ENCODE measurements at places on chromosomes 7 and 10.

GRCh38 chr10:11684717-11685645 lies 57.2 kb upstream of the ECHDC3 start:
- DNase-seq = peak; percentile 34

GRCh38 chr7:155918720-155919390 lies 106.6 kb upstream of the SHH start:
- DNase-seq = no peak

- no peak for DNase-seq
These were observed 205.2 kb upstream of the SHH start for GRCh38 chr7:156017431-156017830.

DNA sequence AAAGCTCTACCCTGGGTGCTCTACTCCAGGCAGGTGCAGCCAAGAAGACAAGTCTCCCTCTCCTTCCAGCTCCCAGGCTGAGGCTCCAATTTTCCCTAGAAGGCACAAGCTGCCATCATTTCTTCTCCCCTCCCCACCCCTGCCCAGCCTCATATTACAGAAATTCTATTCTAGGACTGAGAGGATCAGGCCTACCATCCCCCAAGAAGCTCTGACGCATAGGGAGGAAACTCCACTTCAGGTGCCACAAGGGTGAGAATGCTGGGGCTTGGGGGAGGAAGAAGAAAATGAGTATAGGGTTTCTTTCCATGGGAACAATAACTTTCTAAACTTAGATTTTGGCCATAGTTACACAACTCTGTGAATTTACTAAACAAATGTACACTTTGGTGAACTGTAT lies 35.3 kb downstream of the FEZF1 start:
- no peak for DNase-seq

GRCh38 chr10:80814147-80814652 lies 276.5 kb downstream of the SH2D4B start:
- DNase-seq = no peak

- no peak for DNase-seq
These were observed 65.7 kb downstream of the ORC5 start for GRCh38 chr7:104142147-104142546.

GRCh38 chr10:110324201-110324804 lies 19.6 kb upstream of the SMNDC1 start:
- DNase-seq = no peak

GRCh38 chr7:6613706-6614105 lies 1.7 kb upstream of the ZNF853 start:
- no peak for DNase-seq

DNA sequence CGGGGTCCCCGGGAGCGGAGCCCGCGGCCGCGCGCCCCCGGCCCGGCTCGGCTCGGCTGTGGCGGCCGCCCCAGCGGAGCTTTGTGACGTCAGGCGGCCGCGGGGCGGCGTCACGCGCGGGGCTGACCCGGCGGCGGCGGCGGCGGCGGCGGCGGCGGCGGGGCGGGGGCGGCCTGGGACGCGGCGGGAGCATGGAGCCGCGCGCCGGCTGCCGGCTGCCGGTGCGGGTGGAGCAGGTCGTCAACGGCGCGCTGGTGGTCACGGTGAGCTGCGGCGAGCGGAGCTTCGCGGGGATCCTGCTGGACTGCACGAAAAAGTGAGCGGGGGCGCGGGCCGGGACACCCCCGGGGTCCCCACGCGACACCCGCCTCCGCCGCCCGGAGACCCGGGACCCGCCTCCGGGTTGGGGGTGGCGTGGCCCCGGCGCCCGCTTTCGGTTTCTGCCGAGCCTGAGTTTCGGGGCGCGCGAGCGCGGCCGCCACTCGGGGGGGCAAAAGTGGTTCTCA lies at the start of gene PWWP2B:
Gene PWWP2B (plus strand): TSS at position 165 of the 506 bp plus-strand sequence. CDS start 27 bp downstream, at position 192.
- peak; percentile 54 for DNase-seq

DNA sequence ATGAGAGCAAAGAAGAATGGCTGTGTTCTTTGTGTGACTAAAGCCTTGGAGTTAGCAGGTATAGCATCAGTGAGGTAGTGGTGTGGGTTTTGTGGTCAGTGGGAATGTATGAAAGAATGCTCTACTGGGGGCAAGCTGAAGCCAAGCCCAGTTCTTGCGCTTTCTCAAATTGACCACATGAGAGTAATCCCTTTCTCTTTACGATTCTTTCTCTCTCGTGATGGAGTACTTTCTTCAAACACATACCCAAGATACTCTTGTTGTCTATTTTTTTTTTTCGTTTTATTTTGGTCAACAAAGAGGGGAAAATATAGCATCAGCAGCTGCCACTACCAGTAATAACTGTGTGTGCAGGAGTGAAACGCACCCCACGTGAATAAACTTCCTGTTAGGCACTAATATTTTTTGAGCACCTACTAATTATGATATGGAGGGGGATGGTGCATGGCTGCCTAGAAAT lies 8.4 kb upstream of the PANK1 start:
- DNase-seq = no peak

DNA sequence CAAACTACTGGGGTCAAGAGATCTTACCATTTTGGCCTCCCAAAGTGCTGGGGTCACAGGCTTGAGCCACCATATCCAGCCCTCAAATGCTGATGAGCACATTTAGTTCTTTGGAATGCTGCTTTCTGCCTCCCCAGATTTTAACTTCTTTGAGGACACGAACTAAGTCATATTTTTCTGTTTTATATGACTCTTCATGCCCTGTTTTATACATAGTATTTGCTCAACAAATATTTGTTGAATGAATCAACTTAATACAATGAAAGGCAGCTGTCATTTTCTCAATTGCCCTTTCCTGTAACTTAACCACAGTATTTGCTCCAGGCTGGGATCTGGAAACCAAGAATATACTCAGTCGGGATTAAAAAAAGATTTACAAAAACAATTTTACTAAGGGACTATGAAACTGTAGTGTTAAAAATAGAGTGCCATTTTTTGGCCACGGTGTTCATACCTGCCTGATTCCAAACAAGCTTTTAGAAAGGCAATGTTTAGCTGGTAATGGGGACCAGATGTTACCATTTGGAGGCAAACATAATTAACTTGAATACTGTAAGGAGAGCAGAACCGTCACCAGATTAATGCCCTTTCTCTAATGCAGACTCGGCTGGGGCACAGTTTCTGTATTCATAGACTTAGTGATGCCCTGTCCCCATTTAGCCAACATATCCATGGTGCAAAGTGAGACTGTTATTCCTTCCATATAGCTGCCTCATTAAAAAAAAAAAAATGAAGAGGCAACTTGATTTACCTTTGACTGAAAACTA lies 117.6 kb downstream of the NRP1 start:
- DNase-seq = no peak

DNA sequence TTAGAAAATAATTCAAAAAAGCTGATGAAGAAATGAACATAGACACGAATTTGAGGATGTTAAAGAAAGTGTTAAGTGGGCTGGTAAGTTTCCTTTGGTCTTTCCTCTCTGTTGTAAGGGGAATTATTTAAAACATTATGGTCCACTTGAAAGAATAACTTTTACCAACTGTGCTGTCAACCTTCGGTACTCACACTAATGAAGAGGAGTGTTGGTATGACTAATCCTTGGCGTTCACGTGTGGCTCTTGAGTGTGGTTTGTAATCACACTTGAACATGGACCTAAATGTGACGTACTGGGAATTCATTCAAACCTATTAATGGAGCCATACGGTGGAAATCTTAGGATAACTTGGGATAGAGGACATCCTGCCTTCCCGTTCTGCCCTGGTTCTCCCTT lies 41.3 kb downstream of the TBXAS1 start:
- no peak for DNase-seq

DNA sequence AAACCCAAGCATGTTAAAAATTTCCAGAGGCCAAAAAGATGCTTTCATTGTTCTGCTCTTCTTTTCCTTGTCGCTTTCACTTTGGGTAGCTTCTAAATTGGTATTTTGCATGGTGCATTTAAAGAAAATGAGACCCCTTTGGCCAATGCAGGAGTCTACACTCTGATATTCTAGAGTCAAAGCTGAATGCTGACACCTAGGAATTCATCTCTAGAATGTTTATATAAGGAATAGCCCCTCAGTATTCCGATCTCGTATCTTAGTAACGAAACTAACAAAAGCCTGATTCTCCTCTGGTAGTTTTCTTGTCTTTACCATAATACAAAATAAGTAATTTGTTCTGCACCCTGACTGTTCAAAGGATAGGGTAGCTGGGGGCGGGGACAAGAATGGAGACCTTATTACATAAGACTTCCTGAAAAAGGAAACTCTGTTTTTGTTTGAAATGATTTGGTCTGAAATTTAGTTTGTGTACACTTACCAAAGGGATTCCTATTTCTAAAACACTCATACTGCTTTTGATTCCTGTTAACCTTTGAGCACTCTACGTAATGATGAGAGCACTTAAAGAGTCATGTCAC lies 17.1 kb downstream of the IKZF1 start:
- no peak for DNase-seq

DNA sequence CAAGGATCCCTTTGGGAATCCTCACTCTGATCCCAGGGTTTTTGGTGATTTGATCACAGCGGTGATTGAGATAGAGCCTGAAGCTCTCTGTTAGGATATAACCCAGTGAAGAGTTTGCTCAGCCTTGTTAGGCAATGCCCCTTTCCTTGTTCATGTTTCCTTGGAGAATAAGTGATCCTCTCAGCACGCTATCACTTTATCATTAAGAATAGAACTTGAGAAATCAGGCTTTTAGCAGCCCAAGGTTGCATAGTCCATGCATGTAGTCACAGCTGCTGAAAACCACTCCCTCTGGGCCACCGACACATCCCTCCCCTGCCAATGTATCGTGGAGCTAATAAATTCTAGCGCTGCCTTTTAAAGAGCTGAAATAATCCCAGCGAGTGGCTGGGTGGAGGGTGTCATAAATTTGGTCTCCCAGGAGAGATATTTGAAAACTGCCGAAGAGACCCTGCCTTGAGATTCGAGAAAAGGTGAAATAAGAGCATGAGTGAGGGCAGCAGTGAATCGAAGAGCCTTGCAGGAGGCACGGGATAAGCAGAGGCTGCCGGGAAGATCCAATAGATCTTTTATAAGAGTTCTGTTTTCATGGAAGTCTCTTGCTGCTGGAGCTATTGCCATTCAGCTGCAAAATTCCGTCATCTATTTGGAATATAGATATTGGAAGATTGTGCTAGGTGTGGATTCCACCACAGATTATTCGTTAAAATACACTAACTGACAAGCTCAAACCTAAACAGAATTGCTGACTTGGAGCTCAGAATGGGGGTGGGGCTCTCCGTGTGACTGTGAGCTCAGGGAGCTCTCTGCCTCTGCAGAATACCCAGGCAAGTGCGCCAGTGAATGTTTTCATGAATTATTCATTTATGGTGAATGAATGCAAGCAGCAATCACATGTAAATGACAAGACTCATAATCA lies 249.8 kb downstream of the TRIL start:
- DNase-seq = no peak

- no peak for DNase-seq
These were observed 133.4 kb upstream of the ANKRD1 start for GRCh38 chr10:91054325-91054724.

- DNase-seq = no peak
These were observed 9.4 kb downstream of the AS3MT start for GRCh38 chr10:102878629-102879028.

DNA sequence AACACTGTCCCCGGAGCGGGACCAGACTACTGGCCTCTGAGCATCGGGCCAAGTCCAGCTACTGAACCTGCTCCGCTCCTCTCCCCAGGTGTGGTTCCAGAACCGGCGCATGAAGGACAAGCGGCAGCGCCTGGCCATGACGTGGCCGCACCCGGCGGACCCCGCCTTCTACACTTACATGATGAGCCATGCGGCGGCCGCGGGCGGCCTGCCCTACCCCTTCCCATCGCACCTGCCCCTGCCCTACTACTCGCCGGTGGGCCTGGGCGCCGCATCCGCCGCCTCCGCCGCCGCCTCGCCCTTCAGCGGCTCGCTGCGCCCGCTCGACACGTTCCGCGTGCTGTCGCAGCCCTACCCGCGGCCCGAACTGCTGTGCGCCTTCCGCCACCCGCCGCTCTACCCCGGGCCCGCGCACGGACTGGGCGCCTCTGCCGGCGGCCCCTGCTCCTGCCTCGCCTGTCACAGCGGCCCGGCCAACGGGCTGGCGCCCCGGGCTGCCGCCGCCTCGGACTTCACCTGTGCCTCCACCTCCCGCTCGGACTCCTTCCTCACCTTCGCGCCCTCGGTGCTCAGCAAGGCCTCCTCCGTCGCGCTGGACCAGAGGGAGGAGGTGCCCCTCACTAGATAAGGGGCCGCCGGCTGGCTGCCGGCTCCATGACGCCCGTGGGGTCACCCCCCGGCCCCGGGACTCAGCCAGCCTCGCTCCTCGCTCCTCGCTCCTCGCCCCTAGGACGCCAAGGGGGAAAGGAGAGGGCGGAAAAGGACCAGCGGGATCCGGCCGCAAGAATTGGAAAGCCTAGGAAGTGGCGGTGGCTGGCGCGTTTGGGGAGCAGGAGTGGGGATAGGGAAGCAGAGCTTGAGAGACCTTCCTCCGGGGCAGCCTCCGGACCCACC lies 3.4 kb downstream of the EVX1 start:
- DNase-seq = no peak

- DNase-seq = no peak
These were observed 6.9 kb upstream of the BPGM start for GRCh38 chr7:134639683-134640279.

- no peak for DNase-seq
These were observed 20.0 kb upstream of the SMO start for GRCh38 chr7:129168231-129169021.

GRCh38 chr10:84755311-84755710 lies 426.9 kb downstream of the CCSER2 start:
- no peak for DNase-seq

DNA sequence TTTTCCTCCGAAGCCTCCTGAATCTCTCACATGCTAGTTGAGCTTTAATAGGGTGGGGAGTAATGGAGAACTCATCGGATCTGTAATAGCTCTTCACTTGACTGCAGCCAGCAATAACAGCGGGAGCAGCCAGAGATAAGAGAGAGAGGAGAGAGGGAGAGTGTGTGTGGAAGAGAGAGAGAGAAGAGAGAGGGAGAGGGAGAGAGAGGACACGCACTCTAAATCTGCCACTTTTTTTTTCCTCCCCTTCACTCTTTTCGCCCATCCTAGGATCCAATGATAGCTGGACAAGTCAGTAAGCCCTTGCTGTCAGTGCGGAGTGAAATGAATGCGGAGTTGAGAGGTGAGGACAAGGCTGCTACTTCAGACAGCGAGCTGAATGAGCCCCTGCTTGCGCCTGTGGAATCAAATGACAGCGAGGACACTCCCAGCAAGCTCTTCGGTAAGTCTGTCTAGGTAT lies 107.9 kb downstream of the POU6F2 start:
- DNase-seq = no peak

DNA sequence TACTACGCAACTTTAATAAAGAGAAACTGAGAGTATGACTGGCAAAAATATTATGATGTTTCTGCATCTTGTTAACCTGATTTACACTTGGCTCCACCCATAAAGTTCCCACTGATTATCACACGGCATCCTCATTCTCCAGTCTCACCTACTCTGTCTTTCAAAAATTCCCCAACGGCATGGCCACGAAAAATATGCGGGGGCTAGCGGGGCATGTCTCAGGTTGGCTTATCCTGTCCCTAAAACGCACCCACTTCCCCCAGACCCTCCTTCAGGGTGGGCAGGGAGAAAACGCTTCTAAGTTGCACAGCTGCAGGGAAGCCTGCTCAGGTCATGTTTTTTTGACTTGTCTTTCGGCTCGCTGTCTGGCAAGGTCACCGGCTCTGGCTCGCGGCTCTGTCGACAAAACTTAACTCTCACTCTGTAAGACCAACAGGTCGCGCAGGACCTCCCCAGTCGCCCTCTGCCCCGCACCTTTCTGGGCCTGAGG lies 3.8 kb downstream of the CDK6 start:
- no peak for DNase-seq

- no peak for DNase-seq
These were observed 28.4 kb downstream of the DAGLB start for GRCh38 chr7:6419310-6419773.

- no peak for DNase-seq
These were observed 204.4 kb downstream of the CXCL12 start for GRCh38 chr10:44180321-44181168.

Measured in stimulated activated CD4-positive, alpha-beta T cell treated with anti-CD3 and anti-CD28 coated beads, Interleukin-1b, Interleukin-23, amount 100 ng/mL, for 4 hours (primary cell).